AG09309 (cell line): ENCODE measurements at places on chromosomes 4 and X.

GRCh38 chr4:94370533-94371254 is 28.1 kb upstream of the HPGDS start:
- DNase-seq, result no peak

DNA sequence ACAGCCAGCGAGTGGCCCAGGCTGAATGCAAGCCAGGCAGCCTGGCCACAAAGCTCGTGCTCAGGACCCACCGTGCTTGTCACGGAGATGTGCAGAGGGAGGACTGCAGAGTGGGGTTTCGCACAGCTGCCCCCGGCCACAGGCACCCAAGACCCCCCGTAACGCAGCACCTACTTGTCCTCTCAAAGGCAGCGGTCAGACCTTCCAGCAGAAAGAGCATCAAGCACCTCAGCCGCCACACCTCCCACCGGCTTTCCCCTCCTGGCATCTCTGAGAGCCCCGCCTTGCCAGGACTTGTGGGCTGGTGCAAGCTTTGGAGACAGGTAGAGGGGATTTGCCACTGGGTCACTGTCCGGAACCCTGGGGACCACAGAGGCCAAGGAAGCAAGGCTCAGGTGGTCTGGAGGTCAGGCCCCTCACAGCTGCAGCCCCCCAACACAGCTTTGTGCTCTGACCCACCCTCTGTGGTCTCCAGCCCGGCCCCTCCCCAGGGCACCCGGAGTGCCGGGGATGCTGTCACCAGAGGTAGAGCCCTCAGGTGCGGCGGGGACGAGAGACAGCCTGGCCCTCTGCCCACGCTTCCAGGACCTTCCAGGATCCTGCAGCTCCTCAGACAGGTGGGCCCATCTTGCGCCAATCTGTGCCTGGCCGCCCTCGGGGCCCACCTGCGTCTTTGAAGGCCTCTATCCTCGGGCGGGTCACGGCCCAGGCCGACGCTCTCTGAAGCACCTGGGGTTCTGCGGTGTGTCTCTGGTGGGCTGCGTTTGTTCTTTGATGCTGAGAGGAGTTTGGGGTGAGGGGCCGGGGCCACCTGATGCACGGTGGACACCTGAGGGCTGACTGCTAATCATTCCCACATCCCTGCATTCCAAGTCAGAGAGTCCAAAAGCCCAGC is 34.4 kb upstream of the HMX1 start:
- no peak for DNase-seq

DNA sequence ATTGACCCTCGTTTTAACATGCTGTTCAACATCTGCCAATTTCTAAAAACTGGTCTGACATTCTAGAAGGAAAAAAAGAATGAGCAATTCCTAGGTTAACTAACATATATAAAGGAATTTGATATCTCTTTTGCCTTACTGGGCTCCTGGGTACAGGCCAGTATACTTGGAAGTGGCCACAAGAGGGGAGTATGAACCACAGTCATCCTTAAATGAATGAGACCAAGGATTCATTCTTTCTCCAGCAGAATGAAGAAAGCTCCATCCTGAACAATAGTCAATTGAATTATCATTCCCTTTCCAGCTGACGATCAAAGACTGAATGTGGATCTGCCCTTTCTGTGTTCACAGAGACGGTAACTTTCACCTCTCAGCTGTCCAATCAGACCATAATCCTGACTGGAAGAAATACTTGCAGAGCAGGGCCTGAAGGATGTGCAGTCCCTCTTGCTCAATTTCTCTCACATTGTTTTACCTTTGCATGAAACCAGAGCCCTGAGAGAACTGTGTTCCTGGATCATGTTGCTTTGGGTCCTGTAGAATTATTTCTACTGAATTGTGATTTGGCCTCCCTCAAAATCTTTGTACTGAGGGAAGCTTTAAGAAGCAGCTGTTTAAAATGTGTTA is 14.8 kb upstream of the SPARCL1 start:
- DNase-seq, result no peak

DNA sequence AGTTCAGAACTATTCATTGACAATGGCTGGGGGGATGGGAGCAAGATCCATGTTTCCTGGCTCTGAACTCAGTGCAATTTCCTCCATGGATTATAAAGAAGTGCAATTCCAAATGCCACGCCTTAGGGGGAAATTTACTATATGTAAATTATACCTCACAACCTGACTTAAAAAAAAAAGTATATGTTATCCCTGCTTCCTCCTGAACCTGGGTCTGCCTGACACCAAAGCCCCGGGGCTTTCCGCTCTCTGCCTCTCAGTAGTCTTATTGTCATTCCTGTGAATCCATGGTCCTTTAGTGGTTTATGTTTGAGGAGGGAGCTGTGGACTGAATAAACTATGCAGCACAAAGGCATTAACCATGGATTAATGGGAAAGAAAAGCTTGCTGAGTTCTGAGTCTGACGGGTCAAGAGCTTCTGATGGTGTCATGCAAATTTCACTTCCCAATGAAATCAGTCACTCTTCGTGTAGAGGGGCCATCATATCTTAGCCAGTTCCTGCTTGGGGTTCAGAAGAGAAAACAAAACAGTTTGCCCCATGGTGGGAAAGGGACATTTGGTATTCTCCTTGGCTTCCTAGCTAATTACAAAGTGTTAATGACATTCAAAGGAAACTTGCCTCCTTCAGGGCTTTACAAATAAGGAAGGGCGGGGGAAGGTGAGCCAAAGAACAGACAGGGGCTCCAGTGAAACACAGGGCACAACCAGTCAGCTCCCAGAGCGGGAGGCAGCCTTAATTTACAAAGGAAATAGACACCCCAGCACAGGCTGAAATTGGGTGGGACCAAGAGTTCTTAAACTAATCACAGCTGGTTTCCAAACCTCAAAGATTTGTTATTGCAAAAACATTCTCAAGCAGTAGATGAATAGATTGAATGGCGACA is 14.3 kb downstream of the FAM9C start:
- no peak for DNase-seq

DNA sequence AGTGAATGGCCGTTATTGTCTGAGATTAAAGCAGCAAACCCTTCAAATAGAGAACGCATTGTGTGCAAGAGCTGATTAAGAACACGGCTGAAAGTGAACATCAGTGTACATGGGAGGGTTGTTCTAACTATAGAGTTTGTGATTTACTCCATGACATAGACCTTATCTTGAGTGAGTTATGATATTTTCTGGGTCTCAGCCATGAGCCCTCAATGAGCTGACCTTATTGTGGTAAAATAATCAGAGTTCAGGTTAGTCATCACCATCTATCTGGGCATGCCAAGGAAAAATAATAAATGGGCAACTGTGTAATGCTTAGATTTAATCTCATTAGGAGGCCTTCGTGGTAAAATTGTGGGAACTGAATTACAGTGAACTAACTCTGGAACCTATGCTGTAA is 33.2 kb upstream of the CLDN24 start:
- DNase-seq, result peak; percentile 74

- DNase-seq, result no peak
Measured at GRCh38 chr4:37881811-37882210, 9.1 kb upstream of the TBC1D1 start.

GRCh38 chrX:68186552-68187262 is 246.6 kb downstream of the OPHN1 start:
- no peak for DNase-seq

GRCh38 chrX:134181275-134181660 is 55.7 kb upstream of the CCDC160 start:
- DNase-seq, result no peak

DNA sequence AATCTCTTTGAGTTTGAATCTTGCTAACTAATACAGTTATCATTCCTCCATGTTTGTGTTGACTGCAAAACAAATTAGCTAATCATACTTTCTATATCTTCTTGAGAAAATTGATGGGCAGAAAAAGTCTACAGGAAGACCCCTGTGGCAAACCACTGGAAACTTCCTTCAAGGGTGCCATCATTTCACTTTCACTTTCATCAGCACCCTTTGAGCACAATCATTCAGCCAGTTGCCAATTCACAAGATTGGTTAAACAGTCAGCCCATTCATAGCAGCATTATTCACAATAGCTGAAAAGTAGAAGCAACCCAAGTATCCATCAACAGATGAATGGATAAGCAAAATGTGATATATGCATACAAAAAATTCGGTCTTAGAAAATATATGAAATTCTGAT is 101.5 kb downstream of the CCDC160 start:
- DNase-seq, result no peak

- DNase-seq, result no peak
Measured at GRCh38 chr4:788636-789297, 37.2 kb downstream of the CPLX1 start.

DNA sequence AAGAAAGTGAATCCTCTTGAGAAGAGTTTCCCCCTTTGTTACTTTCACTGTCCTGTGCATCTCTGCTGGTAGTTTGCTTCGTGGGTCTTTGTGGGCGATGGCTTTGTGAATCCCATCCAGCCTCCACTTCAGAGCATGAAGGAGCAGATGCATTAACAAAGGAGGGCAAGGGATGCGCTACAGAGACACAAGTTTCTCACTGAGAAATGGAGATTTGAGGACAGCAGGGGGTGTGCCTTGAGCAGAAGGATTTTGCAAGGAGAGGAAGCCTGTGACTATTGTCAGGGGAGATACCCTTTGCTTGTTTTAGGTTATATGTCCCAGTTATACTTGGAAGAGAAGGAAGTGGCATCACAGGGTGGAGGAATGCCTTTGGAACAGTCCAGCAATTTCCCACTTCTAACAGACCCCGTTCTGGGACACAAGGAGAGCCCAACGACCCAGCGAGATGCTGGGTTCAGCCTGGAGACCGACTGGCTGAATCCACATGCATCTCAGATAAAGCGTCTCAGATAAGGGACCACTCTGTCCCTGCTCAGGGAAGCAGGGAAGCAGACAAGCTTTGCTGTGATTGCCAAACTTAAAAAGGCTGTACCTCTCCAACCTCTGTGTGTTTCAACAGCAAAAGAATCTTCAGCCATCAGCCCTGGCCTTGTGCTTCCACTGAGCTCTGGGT is 314.6 kb upstream of the GATB start:
- DNase-seq, result no peak
